ENCODE measurements at places on chromosomes 13 and 19. TPM values are rescaled to one million over a fixed set of nuclear protein-coding genes. Genes with fewer than 3 reads are reported as not detected.

- no peak for DNase-seq
Observed at GRCh38 chr13:28637714-28638355, 21.1 kb upstream of the POMP start.

Gene DAND5
- not detected for total RNA-seq

Gene GPC6
- 15.5 TPM for total RNA-seq

Gene ZNF846
- 17.7 TPM for total RNA-seq

DNA sequence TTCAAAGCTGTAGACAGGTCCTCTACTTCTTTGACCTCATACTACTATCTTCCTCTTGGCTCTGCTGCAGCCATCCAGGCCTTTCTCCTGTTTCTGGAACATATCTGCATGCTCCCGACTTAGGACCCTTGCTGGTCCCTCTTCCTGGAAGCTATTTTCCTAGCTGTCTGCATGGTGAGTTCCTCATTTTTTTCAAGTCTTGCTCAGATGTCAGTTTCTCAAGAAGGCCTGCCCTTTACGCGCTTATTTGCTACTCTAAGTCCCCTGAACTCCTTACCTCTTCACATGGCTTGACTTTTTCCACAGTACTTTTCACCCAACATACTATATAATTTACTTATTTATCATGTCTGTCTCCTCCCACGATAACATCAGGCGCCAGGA lies 31.4 kb downstream of the DNAJC3 start:
- DNase-seq, result no peak

- DNase-seq, result no peak
Observed at GRCh38 chr13:46165485-46166223, 16.3 kb downstream of the LCP1 start.

- DNase-seq, result no peak
Observed at GRCh38 chr13:32627793-32628192, 41.5 kb downstream of the PDS5B start.

Gene DNAJC15
- 18.8 TPM for total RNA-seq

Gene DNAAF3
- total RNA-seq, result 11.4 TPM

Gene SLC15A1
- 10.2 TPM for total RNA-seq

Gene FBXO27
- total RNA-seq, result 8.3 TPM
